ENCODE measurements at places on chromosomes 12 and 14.

DNA sequence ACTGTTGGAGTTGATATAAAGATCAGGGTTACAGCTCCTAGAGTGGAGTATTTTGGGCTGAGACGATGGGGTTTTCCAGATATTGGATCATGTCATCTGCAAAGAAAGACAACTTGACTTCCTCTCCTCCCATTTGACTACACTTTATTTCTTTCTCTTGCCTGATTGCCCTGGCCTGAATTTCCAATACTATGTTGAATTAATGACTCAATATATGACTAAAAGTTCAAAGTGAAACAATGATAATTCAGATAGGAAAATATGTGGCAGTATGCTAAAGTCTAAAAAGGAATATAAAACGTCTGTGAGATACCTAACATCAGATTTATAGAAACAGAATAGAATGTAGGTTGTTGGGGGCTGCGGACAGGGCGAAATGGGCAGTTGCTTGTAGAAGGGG is 72.2 kb downstream of the BHLHE41 start:
- DNase-seq: no peak

DNA sequence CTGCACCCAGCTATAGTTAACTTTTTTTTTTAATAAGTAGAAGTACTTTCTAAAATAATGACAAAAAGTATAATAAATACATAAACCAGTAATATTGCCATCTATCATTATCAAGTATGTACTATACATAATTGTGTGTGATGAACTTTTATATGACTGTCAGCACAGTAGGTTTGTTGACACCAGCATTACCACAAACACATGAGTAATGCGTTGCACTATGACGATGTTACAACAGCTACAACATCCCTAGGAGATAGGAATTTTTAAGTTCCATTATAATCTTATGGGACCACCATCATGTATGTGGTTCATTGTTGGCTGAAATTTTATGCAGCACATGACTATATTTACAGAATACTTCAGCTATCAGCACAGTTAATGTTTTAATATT is 62.9 kb upstream of the VSX2 start:
- DNase-seq: no peak

GRCh38 chr12:95202691-95203486 is 14.4 kb downstream of the FGD6 start:
- no peak for DNase-seq

GRCh38 chr14:99195602-99196309 is 76.2 kb downstream of the BCL11B start:
- DNase-seq: no peak

GRCh38 chr12:64992641-64993040 is 128.5 kb downstream of the WIF1 start:
- DNase-seq: no peak

Measured in urothelium cell line (cell line).